Caco-2 (cell line): ENCODE measurements at places on chromosomes 12 and 14.

DNA sequence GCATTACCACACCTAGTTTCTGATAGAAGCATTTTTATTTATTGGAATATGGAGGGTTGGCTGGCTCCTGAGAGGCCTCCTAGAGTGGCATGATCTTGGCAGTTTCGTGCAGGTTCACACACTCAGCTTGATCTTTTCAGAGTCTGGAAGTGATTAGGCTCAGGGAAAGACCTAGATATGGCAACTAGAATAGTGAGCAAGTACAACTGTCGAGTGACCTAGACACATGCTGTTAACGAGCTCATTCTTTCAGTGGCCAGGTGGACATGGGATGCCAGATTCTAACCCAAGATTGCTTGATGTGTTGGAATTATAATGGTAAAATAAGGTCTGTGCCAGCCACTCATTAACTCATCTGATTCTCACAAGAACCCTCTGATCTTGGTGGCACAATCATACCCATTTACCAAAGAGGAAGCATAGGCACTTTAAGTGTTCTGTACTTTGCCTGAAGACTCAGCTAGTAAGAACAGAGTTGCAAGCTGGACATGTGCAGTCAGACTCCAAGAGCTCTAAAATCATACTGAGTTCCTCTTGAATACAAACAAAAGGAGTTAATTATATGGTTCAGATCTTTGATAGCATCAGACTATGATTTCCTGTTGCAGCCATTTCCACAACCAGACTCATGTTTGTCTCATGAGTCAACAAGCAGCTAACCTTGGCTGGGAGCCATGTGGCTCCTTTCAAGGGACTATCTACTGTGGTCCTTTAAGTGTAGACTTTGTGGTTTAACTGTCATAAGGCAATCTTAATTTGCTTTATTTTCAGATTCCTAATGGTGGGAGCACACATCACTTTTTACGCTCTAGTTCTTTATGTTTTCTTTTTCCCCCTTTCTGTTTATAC, 144.2 kb downstream of the PLEKHA5 start:
- no peak for DNase-seq

- DNase-seq, result no peak
These were observed 6.3 kb downstream of the TIGAR start for GRCh38 chr12:4327293-4327692.

- DNase-seq, result no peak
These were observed 1940.0 kb upstream of the SEL1L start for GRCh38 chr14:83473416-83474235.

GRCh38 chr12:56158926-56159461, 835 bp downstream of the MYL6 start:
- peak; percentile 83 for DNase-seq

- no peak for DNase-seq
These were observed 5.5 kb downstream of the OR10AD1 start for GRCh38 chr12:48197549-48197970.

GRCh38 chr14:98345161-98345560, 926.8 kb downstream of the BCL11B start:
- DNase-seq, result no peak

GRCh38 chr14:100872259-100873095, 31.0 kb downstream of the RTL1 start:
- DNase-seq, result peak; percentile 19

DNA sequence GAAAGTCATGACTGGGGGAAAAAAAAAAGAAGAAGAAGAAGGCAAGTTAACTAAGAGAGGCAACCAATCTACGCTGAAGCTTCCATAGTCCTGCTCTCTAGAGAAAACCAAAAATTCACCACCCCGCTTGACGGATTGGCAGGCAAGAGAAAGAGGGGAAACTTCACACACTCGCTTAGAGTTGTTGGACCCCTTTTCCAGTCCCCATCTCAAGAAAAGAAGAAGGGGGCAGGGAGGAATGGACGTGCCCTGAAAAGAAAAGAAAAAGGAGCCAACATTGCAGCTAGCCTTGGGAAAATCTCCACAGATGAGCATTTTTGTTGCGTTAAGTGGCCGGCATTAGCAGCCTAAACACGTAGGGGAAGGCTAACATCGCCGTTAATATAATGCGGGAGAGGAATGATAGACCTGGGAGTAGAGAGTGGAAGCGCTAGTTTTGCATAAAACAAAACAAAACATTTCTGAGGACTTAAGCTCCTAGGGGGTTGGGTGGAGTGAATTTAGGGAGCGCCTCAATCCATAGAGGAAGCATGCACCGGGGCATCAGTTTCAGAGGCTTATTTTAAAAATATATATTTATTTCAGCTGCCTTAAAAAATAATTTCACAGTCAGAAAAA, 11.3 kb upstream of the FOXG1 start:
- no peak for DNase-seq

DNA sequence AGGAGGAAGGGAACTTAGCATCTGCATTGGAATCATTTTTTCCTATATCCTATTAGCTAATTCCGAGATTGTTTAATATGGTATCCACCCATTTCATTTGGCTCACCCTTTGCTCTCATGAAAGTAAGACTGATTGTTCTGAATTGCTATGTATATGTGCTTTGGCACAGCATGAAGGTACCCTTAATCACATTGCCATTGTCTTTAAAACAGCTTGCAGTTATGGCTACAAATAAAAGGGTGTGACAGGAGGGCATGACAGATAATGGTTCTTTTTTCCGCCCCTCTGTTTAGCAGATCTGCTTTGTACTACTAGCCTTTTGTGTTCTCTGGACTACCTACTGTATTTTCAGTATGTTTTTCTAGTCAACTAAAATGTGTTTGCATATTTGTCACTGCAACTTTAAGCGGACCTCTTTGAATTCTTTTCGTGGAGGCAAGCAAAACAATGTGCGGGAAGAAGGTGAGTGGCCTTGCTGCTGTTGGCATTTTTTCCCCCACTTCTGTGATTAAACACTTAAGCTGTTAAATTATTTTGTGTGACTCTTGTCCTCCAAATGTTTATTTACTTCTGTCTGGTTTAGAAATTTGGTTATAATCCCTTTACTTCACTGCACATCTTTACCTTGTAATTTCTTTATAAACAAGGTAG, 35.8 kb downstream of the FBXO34 start:
- no peak for DNase-seq

GRCh38 chr14:75661499-75661814, 411 bp downstream of the TTLL5 start:
- DNase-seq, result no peak

DNA sequence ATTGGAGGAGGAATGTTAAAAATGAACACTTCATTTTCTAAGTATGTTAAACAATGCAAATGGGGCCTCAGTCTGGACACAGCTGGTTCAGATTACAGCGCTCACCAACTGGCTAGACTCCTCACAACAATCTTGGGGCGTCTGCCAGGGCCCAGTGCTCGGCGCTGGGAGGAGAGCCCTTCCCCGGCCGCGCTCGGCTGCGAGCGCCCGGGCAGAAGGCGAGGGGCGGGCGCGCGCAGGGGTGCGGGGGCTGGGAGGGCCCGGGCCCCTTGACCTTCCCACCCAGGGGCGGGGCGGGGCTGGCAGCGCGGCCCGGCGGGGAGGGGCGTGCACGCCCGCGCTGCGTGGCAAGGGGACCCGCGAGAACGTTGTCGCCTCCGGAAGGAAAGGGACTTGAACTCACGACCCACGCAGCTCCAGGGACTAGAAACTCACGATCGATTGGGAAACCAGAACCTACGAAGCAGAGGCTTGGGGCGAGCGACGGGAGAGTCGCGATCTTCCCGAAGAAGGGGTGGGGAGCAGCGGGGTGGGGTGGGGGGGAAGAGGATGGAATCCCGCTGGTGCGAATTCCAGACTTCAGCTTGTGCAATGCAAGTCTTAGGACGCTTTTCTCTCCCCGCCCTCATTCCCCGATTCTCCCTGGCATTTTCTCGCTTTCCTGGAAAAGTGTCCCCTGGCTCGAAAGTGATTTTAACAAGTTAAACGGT, at the start of gene FBLN5:
Gene FBLN5 (minus strand): TSS at position 220 of the 710 bp plus-strand sequence. CDS start 465 bp downstream, outside the sequence.
- peak; percentile 46 for DNase-seq

- DNase-seq, result no peak
These were observed 63.8 kb downstream of the IRF2BPL start for GRCh38 chr14:76964695-76965094.
